ENCODE measurements at places on chromosomes 11 and 22.

DNA sequence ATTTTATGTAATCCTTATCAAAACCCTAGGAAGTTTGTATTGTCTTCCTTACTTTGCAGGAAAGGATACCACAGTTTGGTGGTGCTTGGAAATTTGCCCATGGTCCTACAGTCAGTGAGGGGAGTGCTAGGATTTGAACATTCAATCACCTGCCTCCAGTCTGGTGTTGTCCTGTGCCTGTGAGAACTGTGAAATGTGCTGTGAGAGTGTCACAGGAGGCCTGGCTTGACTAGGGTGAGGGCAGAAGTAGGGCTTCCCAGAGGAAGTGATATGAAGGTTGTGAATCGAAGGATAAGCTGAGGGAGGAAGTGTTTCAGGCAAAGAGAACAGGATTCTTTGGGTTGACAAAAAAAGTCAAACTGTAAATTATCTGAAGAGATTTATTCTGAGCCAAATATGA is 424.4 kb downstream of the TMEM135 start:
- DNase-seq, result no peak

- DNase-seq, result no peak
Observed at GRCh38 chr22:39132281-39132680, 20.2 kb downstream of the CBX7 start.

DNA sequence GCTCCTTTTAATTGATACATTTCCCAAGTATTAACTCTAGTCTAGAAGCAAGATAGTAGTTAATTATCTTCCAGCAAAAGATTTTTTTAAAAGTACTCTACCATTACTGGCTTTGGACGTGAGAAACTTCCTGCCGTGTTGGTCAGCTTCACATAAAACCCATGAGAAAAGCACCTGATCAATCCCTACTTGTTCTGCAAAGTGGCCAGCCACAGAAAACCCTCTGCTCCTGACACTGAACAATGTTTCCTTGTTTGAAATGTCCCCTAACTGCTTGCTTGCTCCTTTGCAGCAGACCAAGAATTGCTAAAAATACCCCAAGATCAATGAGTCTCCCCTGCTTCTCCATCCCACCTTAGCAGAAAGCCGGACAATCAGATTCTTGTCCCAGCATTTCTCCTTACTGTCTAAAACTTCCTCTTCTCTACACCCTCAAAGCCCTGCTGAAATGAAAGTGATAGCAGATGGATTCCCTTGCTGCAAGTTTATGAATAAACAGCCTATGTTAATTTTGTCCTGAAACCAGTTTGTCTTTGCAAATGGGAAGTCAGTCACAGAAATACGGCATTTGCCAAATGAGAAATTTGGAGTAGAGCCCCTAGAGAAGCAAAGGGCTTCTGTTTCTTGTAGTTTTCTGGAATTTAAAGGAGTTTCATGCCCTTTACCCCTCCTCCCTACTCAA is 207.1 kb upstream of the ARHGAP20 start:
- no peak for DNase-seq

GRCh38 chr11:100716838-100717237 is 29.8 kb downstream of the ARHGAP42 start:
- DNase-seq, result no peak

GRCh38 chr11:65411681-65412070 is 10.9 kb upstream of the NEAT1 start:
- no peak for DNase-seq

DNA sequence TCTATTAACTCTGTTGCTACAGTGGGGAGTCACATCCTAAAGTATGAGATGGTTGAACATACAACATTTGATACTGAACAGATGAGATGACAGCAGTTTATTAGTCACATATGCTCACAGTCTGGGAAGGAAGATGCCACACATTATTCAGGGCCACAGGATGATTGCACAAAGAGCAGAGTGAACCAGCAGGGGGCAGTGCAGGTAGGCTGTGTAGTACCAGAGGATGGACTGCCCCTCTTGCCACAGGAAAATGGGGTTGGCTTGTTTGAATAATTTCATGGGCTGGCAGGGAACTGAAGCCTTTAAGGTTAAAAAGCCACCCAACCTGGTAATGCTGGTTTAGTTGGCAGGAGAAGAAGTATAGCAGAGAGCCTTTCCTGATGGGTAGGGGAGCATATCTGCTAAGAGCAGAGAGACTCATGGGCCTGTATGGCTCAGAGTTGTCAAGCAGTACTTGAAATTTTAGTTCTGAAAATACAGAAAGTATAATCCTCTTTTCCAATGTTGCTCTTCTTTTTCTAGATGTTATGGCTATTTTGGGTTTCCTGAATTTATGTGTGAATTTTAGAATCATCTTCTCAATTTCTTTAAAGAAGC is 180.4 kb upstream of the B3GAT1 start:
- DNase-seq, result no peak

DNA sequence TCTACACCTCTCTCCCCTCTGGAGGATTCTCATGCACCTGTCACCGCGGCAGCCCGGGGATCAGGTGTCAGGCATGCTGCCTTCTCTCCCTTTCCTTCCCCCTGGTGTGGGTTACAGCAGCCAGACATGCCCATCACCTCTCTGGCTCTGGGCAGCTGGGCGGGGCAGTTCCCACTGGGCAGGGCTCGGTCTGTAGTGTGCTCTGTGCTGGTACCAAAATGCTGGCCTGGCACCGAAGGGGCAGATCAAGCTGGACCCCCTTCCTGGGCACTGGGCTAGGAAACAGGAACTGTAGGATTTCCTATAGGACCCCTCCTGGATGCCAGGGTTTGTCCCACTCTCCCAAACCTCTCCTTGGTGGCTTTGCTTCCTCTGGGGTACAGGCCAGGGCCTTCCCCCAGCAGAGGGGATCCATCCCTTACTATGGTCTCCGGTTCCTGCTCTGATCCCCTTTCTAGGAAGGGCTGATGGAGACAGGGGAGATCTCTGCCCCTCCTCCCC is 821 bp downstream of the GAL3ST1 start:
- no peak for DNase-seq

DNA sequence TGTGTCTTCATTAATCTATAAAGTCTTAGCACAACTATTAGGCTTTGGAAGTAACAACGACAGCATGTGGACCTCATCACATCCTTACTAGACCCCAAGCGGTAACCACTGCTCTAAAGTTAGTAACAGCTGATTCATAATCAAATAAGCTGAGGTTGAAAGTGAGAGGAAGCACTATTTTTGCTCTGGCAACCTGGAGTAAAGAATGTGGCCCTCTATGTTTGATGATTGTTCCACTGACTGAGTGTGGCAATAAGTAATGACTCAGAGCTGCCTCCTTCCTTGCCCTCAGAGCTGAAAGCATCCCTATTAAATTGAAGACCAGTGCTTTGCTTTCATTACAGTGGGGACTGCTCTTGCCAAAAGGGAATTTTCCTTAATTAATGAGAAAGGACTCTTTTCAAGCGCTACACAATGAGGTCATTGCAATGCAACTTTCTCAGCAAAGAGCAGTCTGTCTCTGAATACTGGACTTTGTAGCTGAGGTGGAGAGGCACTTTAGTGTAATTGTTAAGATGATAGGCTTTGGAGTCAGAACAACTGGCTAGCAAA is 906.1 kb upstream of the RAG2 start:
- DNase-seq, result no peak

- no peak for DNase-seq
Observed at GRCh38 chr22:42171946-42172719, 41.5 kb upstream of the CYP2D6 start.

DNA sequence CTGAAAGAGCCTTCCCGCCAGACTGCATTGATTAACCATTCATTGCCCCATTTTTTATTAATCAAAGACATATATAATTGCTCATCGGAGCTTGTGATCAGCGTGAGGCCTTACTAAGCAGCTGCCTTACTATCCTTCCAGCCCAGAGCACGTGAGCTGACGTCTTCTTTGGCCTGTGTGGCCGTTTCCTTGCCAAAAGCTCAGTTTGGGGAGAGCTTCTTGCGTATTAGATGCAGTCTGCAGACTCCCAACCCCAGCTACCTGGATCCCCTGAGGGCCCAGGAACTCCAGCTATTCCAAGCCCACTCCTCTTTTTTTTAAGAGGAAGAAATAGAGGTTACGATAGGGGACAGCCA is 784 bp upstream of the SLC43A3 start:
- no peak for DNase-seq

GRCh38 chr22:20805972-20806471 is 32.1 kb downstream of the SERPIND1 start:
- DNase-seq, result no peak

GRCh38 chr11:107969219-107969618 is 39.5 kb upstream of the CUL5 start:
- no peak for DNase-seq

- DNase-seq, result no peak
Observed at GRCh38 chr11:118060081-118060661, 16.7 kb upstream of the TMPRSS4 start.

DNA sequence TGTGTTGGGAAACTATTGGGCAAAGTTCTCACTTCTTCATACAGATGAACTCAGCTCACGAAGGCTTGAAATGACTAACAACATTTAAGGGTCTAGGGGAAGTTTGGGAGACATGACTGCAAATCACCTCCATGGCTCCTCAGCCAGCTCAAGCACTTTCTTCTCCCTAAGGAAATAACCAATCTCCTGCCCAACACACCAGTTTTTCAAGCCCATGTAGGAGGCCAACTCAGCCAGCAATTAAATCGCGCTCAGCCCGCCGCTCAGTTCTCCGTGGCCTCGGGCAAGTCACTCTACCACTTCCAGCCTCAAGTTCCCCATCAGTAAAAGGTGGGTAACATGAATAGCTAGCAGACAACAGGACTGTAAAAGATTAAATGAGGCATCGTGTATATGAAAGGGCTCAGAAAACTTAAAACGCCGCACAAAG is 796 bp downstream of the POLDIP3 start:
- DNase-seq, result no peak

GRCh38 chr11:109958821-109959166 is 134.4 kb upstream of the ZC3H12C start:
- DNase-seq, result no peak

DNA sequence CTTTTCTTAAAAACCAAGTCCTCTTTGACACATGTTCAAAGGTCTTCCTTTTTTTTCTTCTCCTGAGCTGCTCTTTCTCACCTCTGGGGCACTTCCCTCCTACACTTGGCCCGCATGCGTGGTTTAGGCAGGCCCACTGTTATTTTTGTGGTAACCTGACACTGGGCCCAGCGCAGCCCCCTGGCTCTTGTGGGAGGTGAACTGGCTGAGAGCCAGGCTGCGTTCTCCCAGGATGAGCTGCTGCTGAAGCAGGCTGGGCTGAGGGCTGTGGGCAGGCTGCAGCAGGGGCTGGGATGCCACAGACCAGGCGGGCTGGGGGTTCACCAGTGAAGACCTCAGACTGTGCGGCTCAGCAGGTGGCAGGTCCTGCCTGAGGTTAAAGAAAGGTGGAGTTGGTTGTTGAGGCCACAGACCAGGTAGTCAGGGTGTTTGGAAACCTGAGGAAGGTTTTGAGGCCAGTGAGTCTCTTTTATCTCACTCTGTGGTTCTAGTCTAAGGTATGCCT is 72.4 kb downstream of the TEAD1 start:
- DNase-seq, result peak; percentile 87

- DNase-seq, result no peak
Observed at GRCh38 chr11:67636962-67637361, 2.6 kb downstream of the TBX10 start.

GRCh38 chr11:27350511-27350910 is 12.5 kb downstream of the CCDC34 start:
- no peak for DNase-seq

DNA sequence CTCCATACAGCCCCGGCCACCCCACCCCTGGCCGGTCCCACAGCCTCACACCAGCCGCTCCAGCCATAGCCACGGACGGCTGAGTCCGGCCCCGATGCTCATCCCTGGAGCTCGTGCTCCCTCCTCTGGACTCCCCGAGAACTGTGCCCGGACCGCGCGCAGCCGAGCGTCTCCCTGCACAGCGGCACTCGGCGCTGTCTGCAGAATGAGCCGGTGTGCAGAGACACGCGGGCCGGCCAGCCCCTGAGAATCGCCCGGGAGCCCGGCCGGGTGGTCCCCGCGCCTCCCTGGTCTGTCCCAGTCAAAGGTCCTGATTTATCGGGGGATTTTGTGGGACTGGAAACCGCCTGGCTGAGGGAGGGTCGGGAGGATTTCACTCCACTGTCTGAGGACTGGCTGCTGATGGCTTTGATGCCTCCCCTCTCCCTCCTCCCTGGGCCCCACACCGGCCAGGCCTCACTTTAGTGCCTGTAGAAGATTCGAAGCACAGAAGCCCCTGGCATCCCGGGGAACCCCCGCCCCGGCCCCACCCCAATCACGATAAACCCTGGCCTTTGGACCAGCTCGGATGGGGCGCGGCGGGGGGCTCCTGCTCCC is 102.7 kb downstream of the BRD1 start:
- peak; percentile 40 for DNase-seq

DNA sequence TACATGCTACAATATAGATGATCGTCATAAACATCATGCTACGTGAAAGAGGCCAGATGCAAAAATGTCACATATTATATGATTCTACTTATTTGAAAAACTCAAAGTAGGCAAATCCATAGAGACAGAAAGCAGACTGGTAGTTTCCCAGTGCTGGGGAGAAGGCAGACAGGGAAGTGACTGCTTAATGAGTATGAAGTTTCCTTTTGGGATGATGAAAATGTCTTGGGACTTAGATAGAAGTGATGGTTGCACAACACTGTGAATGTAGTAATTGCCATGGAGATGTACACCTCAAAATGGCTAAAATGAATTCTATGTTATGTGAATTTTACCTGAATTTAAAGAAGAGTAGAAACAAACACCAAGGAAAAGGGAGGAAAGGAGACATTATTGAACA is 45.2 kb upstream of the EHF start:
- DNase-seq, result no peak

DNA sequence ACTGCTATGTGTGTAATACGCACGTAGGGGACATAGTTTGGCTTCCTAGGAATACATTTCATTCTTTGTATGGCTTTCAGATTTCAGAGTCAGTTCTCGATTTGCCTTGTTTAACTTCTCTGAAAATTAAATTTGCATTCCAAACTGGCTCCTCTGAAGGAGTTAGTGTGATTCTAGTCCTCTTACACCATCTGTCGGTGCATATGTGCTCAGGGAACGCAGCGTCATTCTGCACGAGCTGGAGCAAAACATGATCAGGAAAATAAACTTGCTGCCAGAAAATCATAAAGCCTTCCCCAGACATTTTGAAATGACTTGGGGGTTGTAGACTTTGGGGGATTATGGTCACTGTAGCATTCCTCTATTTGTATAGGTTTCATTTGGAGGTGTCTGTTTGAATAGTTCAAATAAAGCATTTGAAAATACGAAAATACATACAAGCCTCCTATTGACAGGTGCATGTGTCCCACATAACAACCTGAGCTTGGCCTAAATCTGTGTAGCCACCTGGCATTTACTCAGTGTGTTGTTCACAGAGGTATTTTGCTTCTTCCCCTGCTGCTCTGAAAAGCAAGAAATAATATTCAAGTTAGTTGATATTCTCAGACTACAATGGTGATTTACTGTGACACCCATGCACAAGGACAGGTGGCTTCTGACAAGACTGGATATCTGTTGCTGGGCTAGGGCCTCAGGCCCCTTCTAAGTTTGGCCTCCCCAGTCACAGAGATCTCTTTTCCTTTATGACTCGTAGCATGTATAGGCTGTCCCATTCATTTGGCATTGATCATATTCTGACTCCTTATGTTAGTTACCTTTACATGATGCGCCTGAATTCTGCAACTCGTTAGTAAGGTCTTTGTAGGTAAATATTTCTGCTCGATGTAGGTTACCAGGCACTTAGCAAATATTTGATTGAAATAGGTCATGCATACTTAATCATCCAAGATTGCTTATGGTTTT is 81.6 kb upstream of the SORL1-AS1 start:
- no peak for DNase-seq
